Kidney (tissue), 22 donors: ENCODE measurements at places on chromosomes 1 and 21. TPM values are rescaled to one million over a fixed set of nuclear protein-coding genes. Genes with fewer than 3 reads are reported as not detected.
A peak's percentile ranks its signal among the peaks of the same experiment; 100 is the strongest.

The SLAMF8 gene
- polyA plus RNA-seq = 1.8 TPM

The IGSF21 gene
- 1.4 TPM for polyA plus RNA-seq

DNA sequence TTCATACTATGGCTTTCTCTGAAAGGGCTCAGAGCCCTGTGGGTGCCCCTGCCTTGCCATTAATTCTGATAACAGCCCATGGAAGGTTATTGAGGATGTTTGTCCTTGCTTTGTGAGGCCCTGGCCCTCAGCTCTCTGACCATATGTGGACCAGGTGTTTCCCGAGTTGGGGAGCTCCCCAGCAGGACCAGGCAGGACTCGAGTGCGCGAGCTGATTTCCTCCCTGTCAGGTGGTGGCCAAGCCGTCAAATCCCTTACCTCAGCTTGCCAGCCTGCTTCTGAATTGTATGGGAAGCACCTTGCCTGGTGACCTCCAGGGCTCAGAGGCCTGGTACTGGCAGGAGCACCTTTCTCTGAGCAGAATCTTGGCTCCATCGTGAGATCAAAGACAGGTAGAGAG lies 17.9 kb upstream of the SDE2 start:
- no peak for DNase-seq
- H3K36me3 ChIP-seq = no peaks in the 10 kb centered on the region
- H3K27me3 ChIP-seq = no peaks in the 10 kb centered on the region
- no peak overlapping the region for H3K4me3 ChIP-seq
- no peaks in the 10 kb centered on the region for H3K4me1 ChIP-seq

DNA sequence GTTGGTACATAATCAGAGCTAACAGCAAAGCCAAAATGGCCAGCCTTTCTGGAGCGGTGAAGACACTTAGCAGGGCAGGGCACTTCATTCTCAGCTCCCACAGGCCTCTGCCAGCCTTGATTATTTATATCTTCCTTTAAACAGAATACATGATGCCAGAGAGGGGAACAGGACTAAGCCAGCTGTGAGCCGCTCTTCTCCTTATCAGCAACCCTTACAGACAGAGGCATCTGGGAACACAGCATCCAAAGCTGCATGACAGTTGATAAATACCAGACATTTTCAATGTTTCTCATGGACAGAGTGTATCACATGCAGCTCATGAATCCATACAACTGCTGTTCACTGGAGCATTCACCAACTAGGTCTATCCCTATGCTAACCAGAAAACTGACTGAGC lies 29.1 kb downstream of the DNAJC11 start:
- peaks cover 3% of the 10 kb centered on the region for H3K4me1 ChIP-seq
- H3K27me3 ChIP-seq = no peaks in the 10 kb centered on the region
- no peak for DNase-seq
- no peak overlapping the region for H3K27ac ChIP-seq
- no peak overlapping the region for H3K4me3 ChIP-seq

DNA sequence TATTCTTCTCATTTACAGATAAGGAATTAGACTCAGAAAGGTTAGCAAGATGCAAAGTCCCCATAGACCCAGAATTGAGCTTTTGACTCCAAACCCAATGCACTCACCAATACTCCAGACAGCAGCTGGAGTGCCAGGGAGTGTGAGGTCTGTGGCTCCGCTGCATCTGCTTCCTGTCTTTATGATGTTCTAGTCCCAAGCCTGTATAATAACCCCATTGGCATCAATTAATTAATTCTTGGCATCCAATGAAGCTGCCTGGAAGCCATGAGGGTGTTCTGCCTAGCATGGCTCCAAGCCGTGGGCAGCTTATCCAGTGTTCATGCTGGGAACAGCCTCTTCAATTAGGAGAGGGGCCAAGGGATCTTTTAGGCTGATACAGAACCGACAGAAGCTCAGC lies 188.7 kb downstream of the GIPC2 start:
- no peaks in the 10 kb centered on the region for H3K36me3 ChIP-seq
- H3K27me3 ChIP-seq = no peaks in the 10 kb centered on the region
- no peak for DNase-seq
- H3K4me1 ChIP-seq = no peaks in the 10 kb centered on the region
- no peak overlapping the region for H3K4me3 ChIP-seq
- H3K27ac ChIP-seq = no peak overlapping the region

The CELA2A gene
- polyA plus RNA-seq = not detected

The AKIRIN1 gene
- 40.7 TPM for polyA plus RNA-seq

DNA sequence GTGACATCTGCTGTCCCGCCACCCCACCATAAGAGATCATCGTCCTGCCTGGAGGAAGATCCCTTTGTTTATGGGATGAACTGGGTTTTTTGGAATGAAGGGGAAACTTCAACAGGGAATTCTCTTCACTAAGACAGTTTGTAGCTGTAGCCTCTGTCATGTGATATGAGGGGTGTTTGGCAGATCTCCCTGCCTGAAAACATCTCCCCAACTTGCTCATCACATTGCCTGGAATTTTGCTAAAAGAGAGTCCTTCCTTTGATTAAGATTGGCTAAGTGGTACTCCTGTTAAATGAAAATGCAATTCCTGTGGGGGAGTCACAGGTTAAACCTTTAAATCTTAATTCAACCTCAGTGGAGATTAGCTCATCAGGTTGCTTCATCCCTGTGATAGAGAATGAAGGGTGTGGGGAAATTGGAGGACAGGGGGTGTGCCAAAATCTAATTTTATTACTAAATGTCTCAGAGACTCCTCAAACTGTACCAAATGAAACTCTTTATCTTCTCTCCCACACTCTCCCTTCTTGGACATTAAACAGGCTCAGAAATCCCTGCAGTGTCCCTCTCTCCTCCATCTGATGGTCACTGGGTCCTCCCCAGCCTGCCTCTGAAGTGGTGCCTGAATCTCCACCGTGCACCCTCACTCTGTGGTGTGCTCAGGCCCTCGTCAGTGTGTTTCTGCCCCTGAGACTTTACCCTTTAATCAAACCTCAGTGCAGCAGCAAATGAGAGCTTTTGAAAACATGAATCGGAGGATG lies 54.8 kb downstream of the IER5 start:
- peaks cover 7% of the 10 kb centered on the region for H3K4me1 ChIP-seq
- H3K27me3 ChIP-seq = no peaks in the 10 kb centered on the region
- no peak for DNase-seq

- peak; percentile 2 for DNase-seq
- no peak overlapping the region for H3K4me3 ChIP-seq
- no peaks in the 10 kb centered on the region for H3K27me3 ChIP-seq
Measured at GRCh38 chr21:29639366-29640079, 300.3 kb downstream of the GRIK1 start.

DNA sequence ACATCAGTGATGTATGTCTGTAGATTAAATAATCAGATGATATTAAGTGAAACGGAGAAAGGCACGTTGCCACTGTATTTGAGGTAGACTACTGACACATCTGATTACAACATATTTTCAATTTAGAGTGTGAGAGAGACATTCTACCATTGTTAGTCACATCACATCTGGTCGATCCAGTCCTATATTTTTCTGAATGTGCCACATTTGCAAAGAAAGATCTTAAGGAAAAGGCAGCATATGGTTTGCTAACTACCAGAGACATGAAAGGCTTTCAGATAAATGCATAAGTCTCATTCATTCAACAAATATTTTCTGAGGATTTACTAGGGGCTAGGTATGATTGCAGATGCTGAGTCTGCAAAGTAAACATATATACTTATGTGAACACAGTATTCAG lies 114.3 kb upstream of the RUNX1 start:
- no peaks in the 10 kb centered on the region for H3K27me3 ChIP-seq
- H3K36me3 ChIP-seq = no peaks in the 10 kb centered on the region
- H3K4me3 ChIP-seq = no peak overlapping the region
- no peak overlapping the region for H3K27ac ChIP-seq
- H3K4me1 ChIP-seq = no peaks in the 10 kb centered on the region
- DNase-seq = no peak

DNA sequence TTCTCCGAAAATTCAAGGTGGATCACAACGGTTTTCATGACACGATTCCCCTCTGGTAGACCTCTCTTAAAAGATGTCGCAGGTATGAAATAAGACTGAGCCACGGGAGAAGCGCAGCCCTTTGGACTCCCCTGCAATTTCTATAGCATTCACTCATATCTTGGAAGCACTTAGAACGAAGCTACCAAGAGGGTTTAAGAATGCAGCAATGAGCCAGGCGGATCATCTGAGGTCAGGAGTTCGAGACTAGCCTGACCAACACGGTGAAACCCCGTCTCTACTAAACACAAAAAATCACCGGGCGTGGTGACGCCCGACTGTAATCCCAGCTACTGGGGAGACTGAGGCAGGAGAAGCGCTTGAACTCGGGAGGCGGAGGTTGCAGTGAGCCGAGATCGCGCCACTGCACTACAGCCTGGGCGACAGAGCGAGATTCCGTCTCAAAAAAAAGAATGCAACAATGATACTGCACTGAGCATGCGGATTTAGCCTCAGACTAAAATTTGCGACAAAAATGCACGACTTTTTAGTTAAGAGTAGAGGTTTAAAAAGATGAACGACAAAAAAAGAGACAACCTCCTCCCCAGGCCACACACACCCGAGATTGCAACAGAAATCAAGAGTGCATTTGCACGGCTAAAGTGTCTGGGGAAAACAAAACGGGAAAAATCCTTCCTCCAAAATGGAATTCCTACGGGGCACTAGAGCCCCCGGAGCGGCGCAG lies 743 bp downstream of the TOMM20 start:
- peak overlapping the region; percentile 69 for H3K27ac ChIP-seq
- peak overlapping the region; percentile 88 for H3K4me3 ChIP-seq
- no peak for DNase-seq
- H3K4me1 ChIP-seq = peaks cover 7% of the 10 kb centered on the region

DNA sequence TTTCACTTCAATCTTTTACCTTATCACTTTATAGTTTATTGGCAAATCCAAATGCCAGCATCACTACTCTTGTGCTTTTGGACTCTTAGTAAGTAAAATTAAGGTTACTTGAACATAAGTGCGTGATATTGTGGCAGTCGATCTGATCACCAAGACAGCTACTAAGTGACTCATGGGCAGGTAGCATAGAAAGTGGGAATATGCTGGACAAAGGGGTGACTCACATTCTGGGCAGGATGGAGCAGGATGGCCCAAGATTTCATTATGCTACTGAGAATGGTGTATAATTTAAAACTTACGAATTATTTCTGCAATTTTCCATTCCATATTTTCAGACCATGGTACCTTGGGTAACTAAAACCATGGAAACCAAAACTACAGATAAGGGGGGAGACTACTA lies 120.2 kb downstream of the ROR1 start:
- H3K27me3 ChIP-seq = no peaks in the 10 kb centered on the region
- H3K36me3 ChIP-seq = no peaks in the 10 kb centered on the region
- DNase-seq = no peak
- no peak overlapping the region for H3K4me3 ChIP-seq
- H3K4me1 ChIP-seq = peaks cover 2% of the 10 kb centered on the region
- no peak overlapping the region for H3K27ac ChIP-seq

- H3K27me3 ChIP-seq = no peaks in the 10 kb centered on the region
- no peak for DNase-seq
- H3K4me3 ChIP-seq = no peak overlapping the region
- H3K27ac ChIP-seq = no peak overlapping the region
- H3K36me3 ChIP-seq = no peaks in the 10 kb centered on the region
Measured at GRCh38 chr21:15400905-15401304, 328.9 kb upstream of the USP25 start.

The HOOK1 gene
- 9.4 TPM for polyA plus RNA-seq

The KCNJ15 gene
- 102 TPM for polyA plus RNA-seq

GRCh38 chr1:2791027-2791760 lies 10.3 kb downstream of the TTC34 start:
- H3K27ac ChIP-seq = no peak overlapping the region
- no peaks in the 10 kb centered on the region for H3K36me3 ChIP-seq
- no peak overlapping the region for H3K4me3 ChIP-seq
- peaks cover 5% of the 10 kb centered on the region for H3K27me3 ChIP-seq
- DNase-seq = no peak

DNA sequence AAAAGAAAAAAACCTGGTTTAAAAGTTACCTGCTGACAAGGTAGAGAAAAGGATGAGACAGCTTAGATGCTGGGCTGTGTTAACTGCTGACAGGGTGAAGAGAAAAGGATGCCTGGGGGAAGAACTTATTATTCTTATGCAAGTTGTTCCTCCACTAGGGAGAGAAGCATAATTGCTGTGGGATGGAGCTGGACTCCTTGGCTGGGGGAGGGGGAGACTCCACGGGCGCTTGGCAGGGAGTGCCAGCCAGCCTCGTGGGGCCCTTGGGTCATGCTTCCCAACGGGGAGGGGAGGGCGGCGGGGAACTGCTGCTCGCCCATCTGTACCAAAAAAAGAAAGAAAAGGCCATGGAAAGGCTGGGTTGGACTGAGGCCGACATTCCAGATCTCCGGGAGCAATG lies 47.2 kb downstream of the SYCP1 start:
- H3K27me3 ChIP-seq = no peaks in the 10 kb centered on the region
- H3K27ac ChIP-seq = no peak overlapping the region
- no peaks in the 10 kb centered on the region for H3K4me1 ChIP-seq
- H3K36me3 ChIP-seq = no peaks in the 10 kb centered on the region
